Stimulated activated CD8-positive, alpha-beta memory T cell treated with anti-CD3 and anti-CD28 coated beads, Interleukin-4, amount 100 ng/mL, for 48 hours (primary cell): ENCODE measurements at places on chromosomes 3 and 15.

- no peak for DNase-seq
Measured at GRCh38 chr3:169931747-169932520, 20.6 kb downstream of the SAMD7 start.

- no peak for DNase-seq
Measured at GRCh38 chr3:140176526-140176925, 241.5 kb downstream of the CLSTN2 start.

DNA sequence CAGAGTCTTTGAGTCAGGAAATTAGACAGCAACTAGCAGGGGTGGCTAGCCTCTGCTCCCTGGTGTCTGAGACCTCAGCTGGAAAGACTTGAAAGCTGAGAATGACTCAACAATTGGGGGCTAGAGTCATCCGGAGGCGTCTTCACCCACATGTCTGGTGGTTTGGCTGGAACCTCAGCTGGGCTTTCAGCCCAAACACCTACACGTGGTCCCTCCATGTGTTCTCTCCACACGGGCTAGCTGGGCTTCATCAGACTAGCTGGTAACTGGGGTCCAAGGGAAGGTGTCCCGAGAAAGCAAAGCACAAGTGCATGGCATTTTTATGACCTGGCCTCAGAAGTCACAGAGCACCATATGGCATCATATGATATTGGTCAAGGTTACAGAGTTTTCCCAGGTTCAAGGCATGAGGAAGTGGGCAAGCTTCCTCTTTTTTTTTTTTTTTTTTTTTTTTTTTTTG is 19.9 kb upstream of the ABHD2 start:
- DNase-seq, result peak; percentile 80

GRCh38 chr3:114848082-114848481 is 299.0 kb downstream of the ZBTB20 start:
- DNase-seq, result no peak

GRCh38 chr3:9072667-9073009 is 109.4 kb upstream of the RAD18 start:
- no peak for DNase-seq

DNA sequence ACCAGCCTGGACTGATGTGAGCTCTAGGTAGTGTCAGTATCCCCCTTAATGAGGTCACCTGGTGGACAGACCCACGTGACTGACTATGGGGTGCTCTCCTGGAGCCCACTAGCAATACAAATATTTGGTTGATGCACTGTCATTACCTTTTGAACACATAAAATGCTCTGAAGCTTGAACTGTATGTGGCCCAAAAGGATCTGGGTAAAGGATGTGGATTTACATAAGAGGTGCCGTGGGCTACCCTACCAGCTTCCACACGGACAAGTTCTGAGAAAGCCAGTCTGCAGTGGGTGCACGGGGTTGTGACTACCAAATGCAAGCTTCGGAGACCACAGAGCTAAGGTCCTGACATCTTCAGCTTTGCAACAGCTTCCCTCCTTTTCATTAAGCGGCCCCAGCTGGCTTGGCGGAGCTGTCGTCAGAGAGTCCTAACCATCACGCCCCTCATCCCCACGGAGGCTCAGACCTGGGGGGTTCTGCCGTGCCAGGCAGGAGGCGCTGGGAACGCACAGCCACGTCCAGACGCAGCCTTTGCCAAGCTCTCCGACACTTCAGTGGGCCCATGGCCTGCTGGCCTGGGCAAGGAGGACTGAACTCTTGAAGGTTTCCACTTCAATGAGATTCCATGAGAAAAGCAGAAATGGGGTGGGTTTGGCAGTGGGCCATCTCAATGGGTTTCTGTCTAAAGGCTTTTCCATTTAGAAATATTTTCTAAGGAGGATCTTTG is 228.3 kb downstream of the ADAMTS17 start:
- no peak for DNase-seq

DNA sequence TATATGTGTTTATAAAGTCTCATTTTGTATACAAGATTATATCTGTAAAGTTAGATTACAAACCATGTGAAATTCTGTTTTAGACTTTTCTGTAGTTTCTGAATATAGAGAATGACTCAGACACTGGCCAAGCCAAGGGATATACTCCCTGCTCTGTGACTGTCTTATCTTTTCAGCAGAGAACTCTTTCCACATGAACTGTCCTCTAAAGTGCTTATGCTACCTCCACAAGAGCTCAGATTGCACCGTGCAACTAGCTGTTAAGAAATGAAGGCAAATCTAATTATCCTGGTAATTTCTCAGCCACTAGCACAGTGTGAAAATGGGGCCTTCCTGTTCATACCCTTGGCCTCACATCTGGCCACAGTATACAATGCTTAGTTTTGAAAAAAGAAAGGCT is 44.3 kb upstream of the CPNE4 start:
- no peak for DNase-seq

DNA sequence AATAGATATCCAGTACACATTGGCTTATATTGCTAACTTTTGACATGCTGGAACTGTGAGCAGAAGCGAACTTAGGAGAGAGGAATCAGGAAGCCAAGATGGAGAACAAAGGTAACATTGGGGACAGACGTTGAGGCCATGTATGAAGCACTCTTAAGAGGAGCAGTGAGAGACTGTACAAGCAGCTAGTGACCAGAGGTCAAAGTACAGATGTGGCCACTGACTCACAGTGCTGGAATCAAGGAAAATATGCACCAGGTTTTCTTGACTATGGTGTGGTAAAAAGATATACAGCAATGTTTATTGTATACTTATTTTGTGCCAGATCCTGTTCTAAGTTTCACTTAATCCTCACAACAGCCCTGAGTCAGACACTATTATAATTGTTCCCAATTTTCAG is 2.0 kb upstream of the IL20RB start:
- DNase-seq, result no peak

DNA sequence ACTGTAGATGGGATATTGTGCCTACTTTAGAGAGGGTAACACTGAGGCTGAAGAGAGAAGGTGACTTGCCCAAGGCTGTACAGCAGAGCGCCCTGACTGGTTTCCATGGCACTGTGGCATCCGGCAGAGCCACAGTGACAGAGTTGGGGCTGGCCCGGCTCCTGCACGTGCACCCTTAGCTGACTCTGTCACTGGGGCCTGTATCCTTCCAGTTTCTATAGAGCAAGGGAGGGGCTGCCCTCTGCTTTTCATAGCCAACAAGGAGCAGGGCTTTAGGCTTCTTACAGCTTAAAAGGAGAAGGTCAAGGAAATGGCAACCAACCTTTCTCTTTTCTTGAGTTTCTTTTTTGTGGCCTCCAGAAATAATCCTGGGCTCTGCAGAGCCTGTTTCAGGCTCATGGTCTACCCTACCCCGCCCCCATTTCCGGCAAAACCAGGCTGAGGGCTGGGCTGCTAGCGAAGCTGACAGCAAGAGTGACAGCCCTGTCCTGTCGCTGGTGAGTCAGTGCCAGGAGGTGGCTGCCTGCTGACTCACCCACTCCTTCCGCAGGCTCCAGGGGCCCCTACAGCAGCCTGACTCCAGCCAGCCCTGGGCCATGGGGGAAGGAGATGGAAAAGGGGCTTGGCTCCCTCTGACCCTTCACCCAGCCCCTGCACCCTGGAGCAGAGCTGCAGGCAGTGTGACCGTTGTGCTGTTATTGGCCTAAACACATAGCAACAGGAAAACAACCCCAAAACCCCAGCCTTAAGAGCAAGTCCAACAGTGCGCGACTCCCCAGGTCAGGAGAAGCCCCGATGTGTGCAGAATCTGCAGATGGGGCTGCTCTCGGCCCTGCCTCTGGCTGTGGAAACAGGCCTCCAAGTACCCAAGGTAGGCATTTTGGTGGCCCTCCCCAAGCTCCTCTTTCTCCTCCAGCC is 29.8 kb downstream of the SLC6A6 start:
- DNase-seq, result peak; percentile 95

DNA sequence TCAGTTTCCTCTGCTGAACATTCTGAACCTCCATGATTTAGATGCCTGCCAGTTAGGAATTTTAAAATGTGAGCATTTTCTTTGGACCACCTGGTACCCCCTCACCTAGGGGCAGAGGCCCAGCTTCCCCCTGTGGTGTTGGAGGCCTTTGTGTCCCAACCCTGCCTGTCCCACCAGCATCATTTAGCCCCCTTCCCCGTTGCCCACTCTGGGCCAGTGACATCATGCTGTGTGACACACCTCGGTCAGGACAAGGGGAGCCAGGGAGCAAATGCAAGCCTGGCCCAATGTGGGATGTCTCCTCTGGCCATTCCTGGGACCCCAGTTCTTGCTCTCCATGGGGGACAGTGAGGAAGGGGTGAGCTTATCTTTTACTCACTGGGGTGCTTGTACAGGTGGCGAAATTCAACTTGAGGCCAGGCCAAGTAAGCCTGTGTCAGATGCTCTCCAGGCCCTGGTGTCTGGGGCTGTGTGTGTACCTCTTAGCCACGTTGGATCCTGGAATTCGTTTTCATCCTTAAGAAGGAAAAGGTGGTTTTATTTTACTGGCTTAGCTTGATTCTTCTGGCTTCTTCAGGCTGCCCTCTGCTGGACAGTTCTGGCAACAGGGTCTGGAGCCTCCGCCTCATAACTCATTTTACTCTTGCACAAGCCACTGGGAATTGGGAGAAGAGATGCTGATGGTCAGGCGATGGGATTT is 49.7 kb upstream of the MYZAP start:
- peak; percentile 59 for DNase-seq

- DNase-seq, result no peak
Measured at GRCh38 chr15:70186152-70186551, 88.4 kb upstream of the TLE3 start.
